ENCODE measurements at places on chromosomes 1 and 21.

GRCh38 chr1:99825098-99825497, 25.1 kb upstream of the AGL start:
- no peak for DNase-seq

GRCh38 chr21:17429936-17430335, 82.9 kb upstream of the CXADR start:
- no peak for DNase-seq

- no peak for DNase-seq
Observed at GRCh38 chr1:235759336-235759735, 107.4 kb downstream of the LYST start.

DNA sequence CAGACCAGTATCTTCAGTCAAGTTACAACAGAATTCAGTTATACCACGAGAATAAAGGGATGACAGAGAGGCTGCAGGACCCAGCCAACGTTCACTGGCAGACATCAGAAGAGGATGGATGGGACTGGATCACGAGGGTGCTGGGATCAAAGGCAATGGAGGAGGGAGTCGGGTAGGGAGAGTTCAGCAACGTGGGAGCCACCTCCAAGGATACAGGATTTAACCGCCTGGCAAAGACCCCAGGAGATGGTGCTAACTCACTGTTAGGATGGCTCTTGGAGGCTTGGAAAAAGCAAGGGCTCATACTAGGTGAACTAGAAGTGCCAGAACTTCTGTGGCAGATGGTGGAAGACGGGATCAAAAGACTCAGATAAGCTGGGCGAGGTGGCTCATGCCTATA, 99.1 kb upstream of the DISP3 start:
- DNase-seq, result no peak

GRCh38 chr1:51472359-51472758, 46.7 kb downstream of the EPS15 start:
- no peak for DNase-seq

- DNase-seq, result no peak
Observed at GRCh38 chr1:169207797-169208520, 101.5 kb downstream of the ATP1B1 start.

DNA sequence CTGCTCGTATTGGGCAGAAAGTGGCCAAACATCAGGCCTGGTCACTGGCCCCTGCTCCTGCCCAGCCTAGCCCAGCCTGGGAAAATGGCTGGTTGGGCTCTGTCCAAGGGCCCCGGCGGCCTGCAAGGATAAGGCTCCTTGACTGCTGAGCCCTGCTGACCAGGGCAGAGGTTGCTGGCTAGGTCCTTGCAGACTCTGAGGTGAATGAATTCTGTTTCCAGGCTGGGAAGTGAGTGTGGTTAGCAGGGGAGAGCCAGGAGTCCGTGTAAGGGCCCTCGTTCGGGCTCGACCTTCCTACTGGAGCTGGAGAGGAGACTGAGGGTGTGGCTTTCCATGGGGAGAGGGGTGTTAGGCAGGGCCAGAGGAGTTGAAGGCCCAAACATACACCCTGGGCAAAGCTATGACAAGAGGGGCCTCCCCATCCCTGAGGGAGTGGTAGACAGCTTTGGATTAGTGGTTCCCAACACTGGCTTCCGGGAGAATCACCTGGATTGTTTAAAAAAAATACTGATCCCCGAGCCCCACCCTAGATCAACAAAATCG, 20.6 kb downstream of the CSF1 start:
- DNase-seq, result peak; percentile 10

- DNase-seq, result no peak
Observed at GRCh38 chr1:198650506-198650905, 11.7 kb downstream of the PTPRC start.

GRCh38 chr1:162218546-162218945, 149.1 kb downstream of the NOS1AP start:
- no peak for DNase-seq

- DNase-seq, result no peak
Observed at GRCh38 chr1:245986404-245987218, 520.5 kb downstream of the SMYD3 start.

GRCh38 chr1:108208724-108209446, 8.7 kb upstream of the SLC25A24 start:
- DNase-seq, result no peak

DNA sequence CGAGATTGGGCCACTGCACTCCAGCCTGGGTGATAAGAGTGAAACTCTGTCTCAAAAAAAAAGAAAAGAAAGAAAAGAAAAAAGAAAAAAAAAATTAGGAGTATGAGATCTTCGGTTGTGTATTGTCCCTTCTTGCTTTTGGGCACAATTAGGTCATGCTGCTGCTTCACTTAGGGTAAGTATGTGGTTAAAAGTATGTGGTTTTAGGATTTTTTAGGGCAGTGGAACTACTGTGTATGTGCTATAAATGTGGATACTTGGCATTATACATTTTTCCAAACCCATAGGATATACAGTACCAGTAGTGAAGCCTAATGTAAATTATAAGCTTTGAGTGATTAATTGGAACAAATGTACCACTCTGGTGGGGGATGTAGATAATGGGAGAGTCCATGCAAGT, 31.2 kb downstream of the VANGL2 start:
- DNase-seq, result no peak

GRCh38 chr21:39637197-39637970, 24.6 kb downstream of the B3GALT5 start:
- no peak for DNase-seq

GRCh38 chr1:169698976-169699375, 12.4 kb downstream of the SELL start:
- no peak for DNase-seq

- DNase-seq, result no peak
Observed at GRCh38 chr1:43438006-43438405, 15.7 kb downstream of the HYI start.

- no peak for DNase-seq
Observed at GRCh38 chr1:28021064-28021463, 61.3 kb downstream of the XKR8 start.

- peak; percentile 75 for DNase-seq
Observed at GRCh38 chr21:45074048-45074817, at the start of gene ADARB1. ADARB1 (plus strand) TSS chr21:45074580; CDS start chr21:45171657, 97,077 bp downstream.

DNA sequence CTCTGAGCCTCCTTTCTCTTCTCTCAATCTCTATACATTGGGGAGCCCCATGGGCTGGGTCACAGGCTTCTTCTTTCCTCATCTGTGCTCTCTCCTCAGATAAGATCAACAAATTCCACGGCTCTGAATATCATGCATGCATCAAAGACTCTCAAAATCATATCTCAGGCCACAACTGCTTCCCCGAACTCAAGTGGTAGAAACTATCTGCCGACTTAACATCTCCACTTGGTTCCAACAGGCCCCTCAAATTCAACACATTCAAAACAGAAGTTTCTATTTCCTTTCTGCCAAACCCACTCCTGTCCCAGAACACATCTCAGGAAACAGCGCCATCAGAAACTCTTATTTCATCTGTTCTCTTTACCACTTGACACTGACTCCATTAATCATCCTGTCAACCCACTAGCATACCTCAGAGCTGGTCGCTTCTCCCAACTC, 16.7 kb downstream of the DDX59 start:
- DNase-seq, result no peak

DNA sequence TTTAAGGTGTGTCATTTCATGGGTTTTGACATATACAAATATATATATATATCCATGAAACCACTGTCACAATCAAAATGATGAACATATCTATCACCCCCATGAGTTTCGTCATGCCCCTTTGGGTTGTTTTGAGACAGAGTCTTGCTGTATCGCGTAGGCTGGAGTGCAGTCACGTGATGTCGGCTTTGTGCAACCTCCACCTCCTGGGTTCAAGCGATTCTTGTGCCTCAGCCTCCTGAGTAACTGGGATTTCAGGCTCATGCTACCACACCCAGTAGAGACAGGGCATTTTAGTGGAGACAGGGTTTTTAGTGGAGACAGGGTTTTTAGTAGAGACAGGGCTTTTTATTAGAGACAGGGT, 8.0 kb downstream of the HJV start:
- no peak for DNase-seq

Measured in NCI-H1930 (cell line).